SIG-M5 (cell line): ENCODE measurements at places on chromosomes 1 and 21.

- DNase-seq = no peak
Observed at GRCh38 chr1:182404781-182405180, 4.3 kb upstream of the TEDDM1 start.

- DNase-seq = no peak
Observed at GRCh38 chr1:116923421-116923820, 13.7 kb downstream of the PTGFRN start.

- DNase-seq = no peak
Observed at GRCh38 chr1:20409012-20409411, 77.0 kb downstream of the CAMK2N1 start.

DNA sequence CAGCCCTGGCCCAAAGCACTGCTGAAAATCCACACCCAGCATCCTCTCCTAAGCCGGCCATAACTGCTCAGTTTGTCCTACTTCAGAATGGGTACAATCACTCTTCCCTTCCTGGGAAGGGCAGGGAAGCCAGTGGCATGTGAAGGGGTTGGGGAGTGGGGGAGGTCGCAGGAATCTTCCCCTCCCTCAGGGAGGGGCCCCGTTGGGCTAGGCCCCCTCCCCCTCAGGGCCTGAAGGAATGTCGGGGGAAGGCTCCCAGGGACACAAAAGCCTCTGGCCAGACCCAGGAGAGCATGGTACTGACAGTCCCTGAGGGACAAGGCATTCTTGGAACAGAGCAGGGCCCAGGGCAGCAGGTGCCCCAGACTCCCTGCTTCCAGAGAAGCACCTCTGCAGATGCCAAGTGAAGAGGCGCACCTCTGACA is 1.2 kb downstream of the ELOVL1 start:
- no peak for DNase-seq

- no peak for DNase-seq
Observed at GRCh38 chr1:161511018-161511755, 5.9 kb downstream of the FCGR2A start.
